Fibroblast of lung (primary cell): ENCODE measurements at places on chromosomes 5 and 9. TPM values are rescaled to one million over a fixed set of nuclear protein-coding genes. Genes with fewer than 3 reads are reported as not detected.

Gene SOHLH1
- not detected in 2 replicates for polyA plus RNA-seq

Gene PITX1
- 1.7 and 7.0 TPM in 2 replicates for polyA plus RNA-seq

Gene C9
- polyA plus RNA-seq: 0.06 TPM in 1 of 2 replicates, not detected in the other

Gene DAB2IP
- polyA plus RNA-seq: 13.4 and 14.6 TPM in 2 replicates

Gene TLE1
- 29.3 and 35.6 TPM in 2 replicates for polyA plus RNA-seq

Gene PPP2R2B
- 0.54 and 0.67 TPM in 2 replicates for polyA plus RNA-seq

Gene FOXI1
- polyA plus RNA-seq: not detected in 2 replicates

Gene IZUMO3
- not detected in 2 replicates for polyA plus RNA-seq

Gene PHYHD1
- 9.8 and 17.7 TPM in 2 replicates for polyA plus RNA-seq

Gene PCDHGA12
- 11.9 and 14.1 TPM in 2 replicates for polyA plus RNA-seq

Gene NRARP
- 0.07 TPM in 2 replicates for polyA plus RNA-seq

Gene SLC6A18
- polyA plus RNA-seq: not detected in 2 replicates

Gene CDH6
- 18.8 and 45.4 TPM in 2 replicates for polyA plus RNA-seq

Gene GIN1
- polyA plus RNA-seq: 4.0 and 4.3 TPM in 2 replicates

Gene AK8
- 0.25 and 0.50 TPM in 2 replicates for polyA plus RNA-seq

Gene OR1L4
- not detected in 2 replicates for polyA plus RNA-seq

Gene PCDHGA10
- 3.8 and 4.2 TPM in 2 replicates for polyA plus RNA-seq

Gene ANKDD1B
- 0.03 and 0.07 TPM in 2 replicates for polyA plus RNA-seq

Gene CKMT2
- polyA plus RNA-seq: 1.9 and 2.3 TPM in 2 replicates

Gene PKD2L2
- polyA plus RNA-seq: not detected in 2 replicates

Gene PCDHB14
- 0.18 and 0.86 TPM in 2 replicates for polyA plus RNA-seq

Gene C9orf85
- polyA plus RNA-seq: 21.7 and 22.5 TPM in 2 replicates

Gene WASHC1
- 2.3 and 4.6 TPM in 2 replicates for polyA plus RNA-seq

Gene MUSK
- polyA plus RNA-seq: 0.31 and 1.3 TPM in 2 replicates

Gene PBX3
- polyA plus RNA-seq: 49.0 and 51.8 TPM in 2 replicates

Gene BARX1
- not detected in 2 replicates for polyA plus RNA-seq

Gene TBC1D2
- 7.5 and 10.3 TPM in 2 replicates for polyA plus RNA-seq

Gene SLC6A19
- polyA plus RNA-seq: not detected in 2 replicates

Gene IL4
- not detected in 2 replicates for polyA plus RNA-seq

Gene SPACA9
- polyA plus RNA-seq: 3.9 and 4.4 TPM in 2 replicates

Gene REXO4
- 16.6 and 17.2 TPM in 2 replicates for polyA plus RNA-seq

Gene TMEM252
- not detected in 2 replicates for polyA plus RNA-seq

Gene ZNF79
- polyA plus RNA-seq: 4.9 and 5.3 TPM in 2 replicates

Gene BNC2
- 27.5 and 39.1 TPM in 2 replicates for polyA plus RNA-seq

Gene PFN3
- not detected in 2 replicates for polyA plus RNA-seq

Gene PCDHB12
- 0.02 and 0.27 TPM in 2 replicates for polyA plus RNA-seq

Gene ZBTB43
- polyA plus RNA-seq: 6.8 and 7.1 TPM in 2 replicates

Gene HRCT1
- 3.1 and 3.3 TPM in 2 replicates for polyA plus RNA-seq

Gene TMEM232
- 0.87 and 2.0 TPM in 2 replicates for polyA plus RNA-seq

Gene KCNV2
- not detected in 2 replicates for polyA plus RNA-seq

Gene DRD1
- 0.19 and 1.5 TPM in 2 replicates for polyA plus RNA-seq
